ENCODE measurements at places on chromosomes 16 and 17. TPM values are rescaled to one million over a fixed set of nuclear protein-coding genes. Genes with fewer than 3 reads are reported as not detected.

The PIMREG gene
- total RNA-seq, result 51.9 TPM

The WNT9B gene
- 0.05 TPM for total RNA-seq

The PGAP6 gene
- total RNA-seq, result 27.1 TPM

The ZNF500 gene
- 9.4 TPM for total RNA-seq

The ASIC2 gene
- total RNA-seq, result 1.5 TPM

The LPO gene
- total RNA-seq, result 0.07 TPM

The SLC47A1 gene
- 20.1 TPM for total RNA-seq

The GINS2 gene
- 28.5 TPM for total RNA-seq

The DLX4 gene
- total RNA-seq, result 1.9 TPM

The C17orf67 gene
- total RNA-seq, result 1.3 TPM

The CLDN6 gene
- total RNA-seq, result 0.44 TPM

The TBC1D3K gene
- not detected for total RNA-seq

The KRT38 gene
- not detected for total RNA-seq

The HGS gene
- 190 TPM for total RNA-seq

The RAMP2 gene
- 1.2 TPM for total RNA-seq

The EVI2A gene
- not detected for total RNA-seq

The ZG16B gene
- 0.37 TPM for total RNA-seq

The KRTAP4-3 gene
- total RNA-seq, result not detected

The HS3ST6 gene
- 1.1 TPM for total RNA-seq

The EXOC3L1 gene
- 0.20 TPM for total RNA-seq

The PRCD gene
- not detected for total RNA-seq

The KCNJ2 gene
- total RNA-seq, result 0.08 TPM

The APRT gene
- total RNA-seq, result 304 TPM

The EIF4A3 gene
- total RNA-seq, result 229 TPM

The ARL16 gene
- 44.8 TPM for total RNA-seq

The PCGF2 gene
- total RNA-seq, result 58.9 TPM

The PPY gene
- not detected for total RNA-seq

The MMP28 gene
- 8.3 TPM for total RNA-seq

The SLC12A3 gene
- not detected for total RNA-seq

The GAS2L2 gene
- 0.08 TPM for total RNA-seq

The SLC5A11 gene
- total RNA-seq, result 0.40 TPM

The SHBG gene
- total RNA-seq, result 0.66 TPM

The IRX3 gene
- total RNA-seq, result 6.5 TPM

The MED9 gene
- 21.0 TPM for total RNA-seq
